Stimulated activated CD8-positive, alpha-beta memory T cell treated with anti-CD3 and anti-CD28 coated beads, Interleukin-2, amount 100 ng/mL, for 1 hour (primary cell): ENCODE measurements at places on chromosomes 5 and 9.

DNA sequence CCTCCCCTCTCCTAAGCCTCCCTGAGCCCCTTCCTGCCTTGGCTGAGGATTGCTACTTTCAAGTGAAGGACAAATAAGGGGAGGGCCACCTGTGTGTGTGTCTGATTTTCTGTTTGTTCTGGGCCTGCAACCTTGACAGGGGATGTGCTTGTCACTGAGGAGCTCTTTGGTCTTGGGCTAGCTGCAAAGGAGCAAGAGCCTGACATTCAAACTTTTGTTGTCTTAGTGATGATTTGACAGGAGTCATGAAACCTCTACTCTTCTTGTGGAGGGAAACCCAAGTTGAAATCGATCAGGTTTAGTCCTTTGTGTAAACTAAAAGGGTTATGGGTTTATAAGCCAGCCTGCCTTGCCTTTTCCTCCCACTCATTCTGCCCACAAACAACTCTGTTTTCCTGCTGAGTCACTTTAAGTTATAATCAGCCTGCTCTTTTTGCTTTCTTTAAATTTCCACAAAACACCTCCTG lies 16.9 kb downstream of the CLTA start:
- DNase-seq, result no peak

DNA sequence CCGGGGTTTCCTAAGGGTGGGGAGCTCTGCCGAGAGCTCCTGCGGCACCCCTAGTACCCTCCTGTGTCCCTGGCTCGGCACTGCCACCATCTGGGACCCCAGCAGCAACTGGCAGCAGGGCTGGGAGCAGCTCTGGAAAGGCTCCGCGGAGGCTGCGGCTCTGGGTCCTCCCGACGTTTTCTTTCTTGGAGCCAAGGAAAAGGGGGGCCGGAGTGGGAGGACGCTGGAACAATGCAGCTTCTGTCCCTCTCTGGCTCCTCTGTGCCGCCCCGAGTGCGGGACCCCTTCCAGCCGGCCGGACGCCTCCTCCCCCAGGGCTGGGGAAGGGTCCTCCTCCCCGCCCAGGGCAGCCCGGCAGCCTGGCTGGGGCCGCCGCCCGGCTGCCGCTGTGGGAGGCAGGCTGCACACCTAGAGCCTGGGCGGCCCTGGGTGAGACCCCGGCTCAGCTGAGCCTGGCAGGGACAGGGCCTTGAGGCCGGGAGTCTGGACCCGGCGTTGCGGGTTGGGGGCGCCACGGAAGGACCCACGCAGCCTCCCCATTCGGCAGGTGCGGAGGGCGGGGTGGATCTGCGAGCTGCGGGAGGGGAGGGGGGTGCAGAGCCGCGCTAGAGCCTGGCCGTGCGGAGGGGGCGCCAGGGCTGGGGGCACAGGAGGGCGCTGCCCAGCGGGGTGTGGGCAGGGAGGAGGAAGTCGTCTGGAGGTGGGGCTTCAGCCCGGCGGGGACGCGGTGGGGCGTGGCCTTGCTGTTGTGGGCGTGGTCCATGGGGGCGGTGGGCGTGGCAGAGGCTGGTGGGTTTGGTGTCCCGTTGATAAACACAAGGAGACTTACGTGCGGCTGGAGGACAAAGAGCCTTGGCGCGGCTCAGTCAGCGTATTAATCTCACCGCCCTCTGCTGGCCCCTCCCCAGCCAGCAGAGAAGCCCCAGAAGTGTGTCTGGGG lies 15.1 kb downstream of the GPSM1 start:
- peak; percentile 19 for DNase-seq

DNA sequence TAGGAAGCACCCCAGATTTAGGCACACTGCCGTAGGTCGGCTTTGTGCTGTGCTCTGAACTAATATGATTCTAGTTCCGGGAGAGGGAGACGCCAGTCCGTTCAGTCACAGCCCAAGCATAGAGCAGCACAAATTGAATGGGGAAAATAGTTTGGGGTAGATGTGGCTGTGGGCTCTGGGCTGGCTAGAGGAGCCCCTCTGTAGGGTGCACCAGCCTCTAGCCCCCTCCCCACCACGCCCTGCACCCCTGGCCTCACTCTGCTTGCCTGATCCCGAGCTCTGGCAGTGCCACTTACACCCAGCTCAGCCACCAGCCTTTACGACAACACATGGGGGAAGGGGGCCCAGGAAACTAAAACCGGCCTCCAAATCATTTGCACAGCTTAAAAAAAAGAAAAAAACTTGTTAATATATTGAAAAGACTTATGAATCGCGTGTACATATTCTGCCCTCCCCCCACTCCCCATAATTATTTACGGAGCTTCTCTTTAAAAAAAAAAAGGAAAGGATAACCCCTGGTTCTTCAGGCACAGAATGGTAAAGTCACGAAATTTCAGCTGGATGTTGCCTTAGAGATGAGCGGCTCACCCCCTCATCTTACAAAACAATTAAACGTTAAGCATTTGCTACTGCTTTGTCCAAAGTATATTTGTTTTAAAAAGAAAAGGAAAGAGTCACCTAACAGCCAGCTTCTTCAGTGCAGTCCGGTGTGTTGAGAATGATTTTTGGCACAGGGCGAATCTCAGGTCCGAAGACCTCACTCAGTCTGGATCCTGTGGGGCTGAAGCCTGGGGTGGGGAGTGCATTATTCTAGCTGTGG lies 3.5 kb downstream of the LMX1B start:
- DNase-seq, result no peak

DNA sequence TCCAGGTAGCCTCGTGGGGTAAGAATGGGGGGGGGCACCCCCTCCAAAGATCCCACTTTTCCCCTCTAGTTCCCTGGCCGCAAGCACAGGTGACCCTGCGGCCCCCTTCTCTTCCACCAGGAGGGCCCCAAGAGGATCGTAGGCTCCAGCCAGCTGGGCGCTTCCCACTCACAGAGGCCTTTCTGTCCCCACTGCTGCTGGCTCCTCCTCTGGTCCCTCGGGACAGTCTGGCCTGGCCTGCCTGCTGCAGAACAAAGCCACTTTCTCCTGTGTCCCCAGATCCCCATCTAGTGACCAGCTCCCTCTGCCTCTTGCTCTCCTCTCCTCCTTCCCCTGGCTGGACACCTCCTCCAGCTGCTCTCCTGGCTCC lies 534 bp upstream of the SAPCD2 start:
- DNase-seq, result no peak

DNA sequence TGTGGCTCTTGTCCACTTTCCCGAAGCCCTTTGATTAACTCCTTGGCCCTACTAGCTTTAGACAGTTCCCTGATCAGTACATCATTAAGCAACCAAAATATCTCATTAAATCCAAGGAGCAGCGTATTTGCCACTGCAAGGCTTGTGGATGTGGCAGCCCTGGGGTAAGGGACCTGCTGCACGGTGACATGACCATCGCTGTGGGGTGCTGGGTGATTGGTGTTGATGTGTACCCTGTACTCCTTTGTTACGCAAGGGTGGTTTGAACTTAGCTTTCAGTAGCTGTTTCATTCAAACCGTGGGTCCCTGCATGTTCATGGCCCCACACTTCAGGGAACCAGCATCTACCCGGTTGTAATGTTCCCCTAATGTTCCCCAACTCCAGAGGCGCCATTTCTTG lies 41.0 kb downstream of the OTULIN start:
- no peak for DNase-seq

GRCh38 chr9:110028271-110028670 lies 179.7 kb downstream of the C9orf152 start:
- DNase-seq, result no peak

DNA sequence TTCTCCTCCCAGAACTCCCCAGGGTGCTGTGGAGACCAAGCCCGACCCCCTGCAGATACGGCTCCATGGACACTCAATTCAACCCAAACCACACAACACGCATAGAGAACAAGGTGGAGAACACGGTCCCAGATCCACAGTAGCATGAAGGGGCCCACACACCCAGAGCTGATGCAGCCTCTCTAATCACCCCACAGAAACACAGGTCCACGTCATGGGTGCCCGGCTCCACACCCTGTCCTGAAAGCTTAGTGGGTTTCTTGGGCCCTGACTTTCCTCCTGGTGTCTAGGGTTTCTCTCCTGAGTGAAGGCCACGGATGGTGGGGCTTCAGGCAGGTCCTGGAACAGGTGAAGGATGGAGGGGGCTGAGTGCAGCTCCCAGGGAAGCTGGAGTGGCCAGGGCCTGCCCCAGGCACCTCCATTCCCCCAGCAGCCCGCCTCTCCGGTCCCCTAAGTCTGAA lies 1.5 kb upstream of the SLC23A1 start:
- no peak for DNase-seq

GRCh38 chr5:171857489-171857876 lies 71.9 kb downstream of the SMIM23 start:
- no peak for DNase-seq

- no peak for DNase-seq
Measured at GRCh38 chr5:118789366-118789765, 199.0 kb downstream of the DTWD2 start.

DNA sequence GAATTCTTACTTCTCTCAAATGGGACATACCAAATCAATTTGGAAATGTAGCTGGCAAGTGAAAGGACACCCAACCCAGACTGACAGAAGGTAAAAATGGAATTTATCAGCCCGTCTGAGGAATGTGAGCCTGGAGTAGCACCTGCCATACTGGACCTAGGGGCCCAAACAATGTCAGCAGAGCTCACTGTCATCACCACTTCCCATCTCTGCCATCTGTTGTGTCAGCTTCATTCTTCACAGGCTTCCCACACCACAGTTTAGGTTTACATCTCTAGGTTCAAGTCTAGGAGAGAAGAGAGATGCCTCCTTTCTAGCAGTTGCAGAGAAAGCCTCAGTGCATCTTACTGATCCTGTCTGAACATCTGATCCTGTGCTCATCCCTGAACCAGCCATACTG lies 222.4 kb downstream of the DOCK8 start:
- no peak for DNase-seq

- DNase-seq, result no peak
Measured at GRCh38 chr9:87615547-87616148, 110.3 kb upstream of the CTSL start.

DNA sequence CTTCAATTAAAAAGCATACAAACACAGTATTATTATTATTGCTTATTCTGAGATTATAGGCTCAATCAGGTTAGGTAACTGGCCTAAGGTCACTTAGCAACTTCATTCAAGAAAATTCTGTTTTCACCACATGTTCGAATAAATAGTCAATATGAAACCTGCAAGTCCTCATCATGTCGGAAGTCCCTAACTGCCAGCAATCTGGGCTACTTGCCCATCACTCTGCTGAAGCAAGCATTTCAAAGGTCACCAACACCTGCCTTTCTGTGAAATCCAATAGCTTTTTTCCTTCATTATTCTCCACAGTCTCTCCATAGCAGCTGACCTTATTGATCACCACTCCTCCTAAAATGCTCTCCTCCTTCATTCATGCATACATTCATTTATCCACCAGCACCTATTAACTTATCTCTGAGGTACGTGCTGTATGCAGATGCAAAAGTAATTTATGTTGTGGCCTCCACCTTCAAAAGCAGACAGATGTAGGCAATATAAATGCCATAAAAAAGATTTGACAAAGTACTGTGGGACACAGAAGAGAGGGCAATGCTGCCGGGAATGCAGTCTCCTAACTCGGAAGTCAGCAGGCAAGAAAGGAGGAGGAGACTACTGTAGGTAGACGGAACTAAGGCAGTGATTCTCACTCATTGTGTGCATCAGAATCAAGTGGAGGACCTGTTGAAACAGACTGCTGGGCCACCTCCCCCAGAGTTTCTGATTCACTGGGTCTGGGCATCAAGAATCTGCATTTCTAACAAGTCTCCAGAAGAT lies 310.9 kb downstream of the BNC2 start:
- no peak for DNase-seq

- DNase-seq, result no peak
Measured at GRCh38 chr5:80246001-80246758, 9.7 kb downstream of the SERINC5 start.

DNA sequence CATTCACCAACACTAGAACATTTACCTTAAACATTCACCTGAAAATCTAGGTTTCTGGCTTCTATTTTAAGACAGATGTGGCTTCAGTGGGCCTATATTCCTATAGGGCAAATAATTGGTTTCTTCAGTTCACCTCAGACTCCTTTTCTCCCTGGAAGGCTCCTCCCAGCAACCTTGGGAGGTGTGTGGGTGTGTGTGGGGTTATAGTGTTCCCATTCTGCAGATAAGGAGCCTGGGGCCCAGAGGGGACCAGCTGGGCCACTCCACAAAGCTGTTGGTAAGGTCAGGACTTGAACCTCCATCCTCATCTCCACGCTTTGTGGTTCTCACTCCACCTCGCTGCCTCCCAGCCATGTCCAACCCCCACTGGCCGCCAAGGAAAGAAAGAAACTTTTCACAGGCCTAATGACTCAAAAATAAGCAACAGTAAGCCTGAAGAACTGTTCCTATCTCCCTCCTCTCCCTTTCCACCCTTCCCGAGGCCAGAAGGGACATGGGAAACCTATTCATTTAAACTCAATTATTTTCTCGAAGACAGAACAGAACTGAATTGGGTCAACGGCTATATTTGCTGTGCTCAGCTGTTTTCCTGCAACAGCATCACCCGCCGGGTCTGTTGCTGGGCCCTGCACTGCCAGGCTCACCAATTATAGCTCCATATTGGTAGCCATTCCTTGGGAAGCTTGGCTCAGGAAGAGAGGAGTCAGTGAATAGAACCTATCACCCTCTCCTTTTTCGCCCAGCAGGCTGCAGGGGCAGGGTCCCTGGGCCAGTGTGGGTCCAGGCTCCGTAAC lies 78.5 kb downstream of the DAB2IP start:
- DNase-seq, result no peak

GRCh38 chr5:3595006-3595961 lies at the start of gene IRX1:
IRX1 (plus strand) TSS chr5:3595832; CDS start chr5:3596106, 274 bp downstream.
- DNase-seq, result no peak

DNA sequence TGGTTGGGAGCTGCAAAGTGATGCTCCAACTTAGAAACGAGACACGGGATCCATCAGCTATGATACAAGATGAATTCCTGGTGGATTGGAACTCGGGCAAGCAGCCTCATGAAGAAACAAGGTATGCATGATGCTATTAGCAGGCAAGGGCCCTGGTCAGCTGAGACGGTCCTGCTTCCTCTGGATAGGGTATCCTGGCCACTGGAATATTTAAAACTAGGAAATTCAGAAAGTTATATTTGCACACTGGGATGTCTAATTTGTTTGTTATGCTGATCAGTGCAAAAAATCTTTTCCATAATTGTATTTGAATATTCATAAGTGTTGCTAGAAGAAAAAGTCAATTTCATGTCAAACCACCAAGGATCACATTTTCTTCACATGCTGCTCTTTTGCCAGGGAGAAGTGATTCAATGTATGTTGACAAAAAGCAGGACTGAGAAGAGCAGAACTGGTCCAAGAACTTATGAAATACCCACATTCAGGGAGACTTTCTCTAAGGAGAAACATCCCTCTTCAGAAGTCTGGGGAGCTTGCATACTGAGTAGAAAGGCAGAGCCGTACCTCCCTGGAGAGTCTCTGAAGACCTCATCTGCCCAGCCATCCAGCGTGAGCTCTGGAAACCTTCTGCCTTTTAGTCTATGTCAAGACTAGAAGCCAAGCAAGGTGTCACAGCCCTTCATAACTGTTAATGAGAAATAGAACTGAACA lies 6.7 kb upstream of the NXNL2 start:
- DNase-seq, result no peak

- no peak for DNase-seq
Measured at GRCh38 chr9:78288214-78288892, 8.6 kb upstream of the PSAT1 start.

DNA sequence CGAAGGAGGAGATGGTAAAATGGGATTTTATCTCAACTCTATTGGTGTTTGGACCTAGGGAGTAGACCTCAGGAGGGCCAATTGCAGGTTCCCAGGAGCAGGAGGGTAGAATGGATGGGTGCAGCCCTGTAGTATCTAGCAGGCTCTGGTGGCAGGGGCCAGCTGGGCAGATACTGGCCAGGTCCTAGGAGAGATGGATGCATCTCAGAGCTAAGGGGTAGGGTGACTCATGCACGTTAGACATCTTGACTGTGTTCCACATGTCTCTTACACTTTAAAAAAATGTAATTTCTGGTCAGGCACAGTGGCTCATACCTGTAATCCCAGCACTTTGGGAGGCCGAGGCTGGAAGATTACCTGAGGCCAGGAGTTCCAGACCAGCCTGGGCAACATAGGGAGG lies 22.4 kb downstream of the PSD2 start:
- DNase-seq, result no peak
